Hematopoietic multipotent progenitor cell (in vitro differentiated cells): ENCODE measurements at places on chromosomes 4 and X. TPM values are rescaled to one million over a fixed set of nuclear protein-coding genes. Genes with fewer than 3 reads are reported as not detected.
A peak's percentile ranks its signal among the peaks of the same experiment; 100 is the strongest.

GRCh38 chr4:37951461-37952352 is 8.5 kb upstream of the PTTG2 start:
- peak; percentile 76 for DNase-seq

- DNase-seq, result no peak
Measured at GRCh38 chr4:76748649-76749048, 149.3 kb downstream of the SOWAHB start.

DNA sequence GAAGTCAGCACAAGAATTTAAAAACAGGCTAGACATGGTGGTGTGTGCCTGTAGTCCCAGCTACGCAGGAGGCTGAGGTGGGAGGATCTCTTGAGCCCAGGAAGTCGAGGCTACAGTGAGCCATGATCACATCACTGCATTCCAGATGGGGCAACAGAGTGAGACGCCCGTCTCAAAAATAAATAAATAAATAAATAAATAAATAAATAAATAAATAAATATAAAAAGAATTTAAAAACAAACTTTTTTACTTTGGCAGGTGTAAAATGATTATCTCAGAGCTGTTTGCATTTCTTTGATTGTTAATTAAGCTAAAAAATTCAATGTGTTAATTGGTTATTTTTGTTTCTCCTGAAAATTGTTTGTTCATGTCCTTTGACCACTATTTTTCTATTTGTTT is 97.5 kb upstream of the RPS6KA3 start:
- no peak for DNase-seq

DNA sequence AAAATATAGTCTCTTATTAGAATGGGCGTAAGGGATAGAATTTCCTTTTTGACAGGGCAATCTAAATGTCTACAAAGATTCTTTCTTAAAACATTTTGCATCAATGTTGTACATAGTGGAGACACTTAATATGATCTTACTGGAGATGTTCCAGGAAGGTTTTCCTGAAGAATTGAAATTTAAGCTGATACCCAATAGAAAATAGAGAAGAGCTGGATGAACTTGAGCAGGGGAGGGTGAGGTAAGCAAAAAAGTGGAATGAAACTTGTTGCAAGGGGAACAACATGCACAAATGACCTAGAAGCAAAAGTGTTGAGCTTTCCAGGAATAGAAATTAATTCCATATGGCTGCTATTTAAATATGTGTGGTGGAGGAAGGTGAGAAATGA is 19.7 kb downstream of the SLAIN2 start:
- DNase-seq, result no peak

- DNase-seq, result peak; percentile 78
Measured at GRCh38 chrX:49186125-49187027, at the start of gene PRICKLE3. Gene PRICKLE3 (minus strand): TSS chrX:49186373. CDS start chrX:49186297, 76 bp downstream.

GRCh38 chr4:10204401-10205058 is 87.9 kb upstream of the WDR1 start:
- no peak for DNase-seq

GRCh38 chr4:8312069-8312445 is 42.5 kb downstream of the HTRA3 start:
- no peak for DNase-seq

DNA sequence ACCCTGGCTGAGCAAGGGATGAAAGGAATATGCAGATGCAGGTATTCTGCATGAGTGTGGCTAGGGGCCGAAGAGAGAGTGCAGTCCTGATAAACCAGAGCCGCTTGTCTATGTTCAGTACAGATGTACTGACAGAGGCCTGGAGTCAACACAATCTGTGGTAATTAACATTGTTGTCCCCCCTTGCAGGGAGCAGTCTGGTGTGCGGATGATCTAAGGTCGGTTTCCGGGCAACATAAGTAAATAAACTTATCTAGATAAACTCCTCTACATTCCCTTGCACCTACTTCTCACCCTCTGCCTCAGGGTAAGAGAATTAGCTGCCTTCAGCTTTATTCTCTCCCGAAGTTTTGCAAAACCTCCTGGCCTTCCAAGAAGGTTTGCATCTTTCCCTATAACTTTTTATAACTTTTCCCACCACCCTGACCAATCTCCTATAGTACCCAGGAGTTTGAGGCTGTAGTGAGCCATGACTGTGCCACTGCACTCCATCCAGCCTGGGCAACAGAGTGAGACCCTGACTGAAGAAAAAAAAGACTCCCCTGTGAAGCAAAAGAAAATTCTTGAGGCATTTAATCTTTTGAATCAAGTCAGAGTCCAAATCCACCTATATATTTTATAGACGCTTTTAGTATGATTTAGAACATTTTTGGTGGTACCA is 26.6 kb downstream of the SNX25 start:
- DNase-seq, result no peak

DNA sequence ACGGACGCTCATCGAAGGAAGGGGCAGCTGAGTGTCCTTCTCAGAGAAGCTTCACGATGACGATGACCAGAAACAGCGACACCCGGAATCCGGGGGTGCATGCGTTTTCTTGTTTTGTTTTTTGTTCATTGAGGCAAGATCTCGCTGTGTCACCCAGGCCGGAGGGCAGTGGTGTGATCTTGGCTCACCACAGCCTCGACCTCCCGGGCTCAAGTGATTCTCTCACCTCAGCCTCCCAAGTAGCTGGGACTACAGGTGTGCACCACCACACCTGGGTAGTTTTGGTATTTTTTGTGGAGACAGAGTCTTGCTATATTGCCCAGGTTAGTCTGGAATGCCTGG is 19.8 kb downstream of the DGKQ start:
- no peak for DNase-seq

- no peak for DNase-seq
Measured at GRCh38 chr4:186767794-186768193, 44.1 kb upstream of the FAT1 start.

DNA sequence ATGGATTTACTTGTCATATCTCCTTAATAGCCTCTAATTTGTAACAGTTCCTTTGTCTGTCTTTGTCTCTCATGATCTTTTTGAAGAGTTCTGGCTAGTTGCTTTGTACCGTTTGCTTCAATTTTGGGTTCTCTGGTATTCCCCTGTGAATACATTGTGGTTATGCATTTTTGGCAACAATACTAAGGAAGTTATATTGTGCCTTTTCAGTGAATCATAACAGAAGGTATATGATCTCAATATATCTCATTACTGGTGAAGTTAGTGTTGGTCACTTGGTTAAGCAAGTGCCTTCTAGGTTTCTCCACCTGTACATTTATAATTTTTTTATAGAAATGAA is 48.6 kb downstream of the DCLK2 start:
- no peak for DNase-seq

DNA sequence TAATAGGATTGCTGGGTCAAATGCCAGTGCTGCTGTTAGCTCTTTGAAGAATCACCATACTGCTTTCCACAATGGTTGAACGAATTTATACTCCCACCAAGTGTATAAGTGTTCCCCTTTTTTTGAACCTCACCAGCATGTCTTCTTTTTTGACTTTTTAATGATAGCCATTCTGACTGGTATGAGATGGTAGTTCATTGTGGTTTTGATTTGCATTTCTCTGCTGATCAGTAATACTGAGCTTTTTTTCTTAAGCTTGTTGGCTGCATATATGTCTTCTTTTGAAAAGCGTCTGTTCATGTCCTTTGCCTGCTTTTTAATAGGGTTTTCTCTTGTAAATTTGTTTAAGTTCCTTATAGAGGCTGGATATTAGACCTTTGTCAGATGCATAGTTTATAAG is 14.8 kb downstream of the USP38 start:
- DNase-seq, result no peak

- no peak for DNase-seq
Measured at GRCh38 chr4:105236202-105236915, 89.7 kb downstream of the TET2 start.

- DNase-seq, result no peak
Measured at GRCh38 chrX:112816908-112817307, 23.7 kb downstream of the AMOT start.

DNA sequence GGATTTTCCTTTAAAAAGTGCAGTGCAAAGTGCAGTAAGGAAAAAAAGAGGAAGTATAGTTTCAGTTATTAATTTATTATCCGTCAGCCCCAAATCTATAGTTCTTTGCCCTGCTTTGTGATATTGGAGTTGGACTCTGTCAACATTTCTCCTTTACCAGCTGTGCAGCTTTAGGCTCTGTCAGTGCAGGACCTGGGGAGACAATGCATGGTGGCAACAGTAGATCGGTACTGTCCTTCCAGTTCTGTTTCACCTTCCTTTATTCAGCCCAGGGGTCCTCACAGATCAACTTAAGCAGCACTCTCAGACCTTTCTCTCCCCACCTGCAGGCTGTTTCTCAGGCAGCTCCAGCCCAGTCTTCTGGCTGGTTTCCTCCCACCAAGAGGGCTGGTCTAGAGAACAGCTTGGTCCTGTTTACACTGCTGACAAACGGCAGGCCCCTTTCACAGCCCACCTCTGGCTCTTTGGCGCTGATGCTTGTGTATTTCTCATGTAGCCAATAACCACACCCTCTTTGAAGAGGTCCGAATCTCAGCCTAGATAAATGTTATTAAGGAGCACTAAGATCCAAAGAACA is 71.6 kb downstream of the MCUB start:
- DNase-seq, result peak; percentile 18

GRCh38 chr4:100728861-100729260 is 211.0 kb upstream of the EMCN start:
- DNase-seq, result no peak

- no peak for DNase-seq
Measured at GRCh38 chrX:104935581-104935980, 284.9 kb downstream of the TEX13A start.

Gene VSIG1
- total RNA-seq, result not detected

Gene TCEANC
- total RNA-seq, result 2.2 TPM

Gene NAT8L
- 0.81 TPM for total RNA-seq

Gene IL1RAPL1
- under 0.01 TPM for total RNA-seq

Gene SLC10A4
- total RNA-seq, result 2.7 TPM

Gene GPAT3
- 19.4 TPM for total RNA-seq

Gene SORCS2
- under 0.01 TPM for total RNA-seq
